ENCODE measurements at places on chromosomes 13 and 19.

- no peak for DNase-seq
Observed at GRCh38 chr13:109870274-109870673, 83.9 kb upstream of the IRS2 start.

DNA sequence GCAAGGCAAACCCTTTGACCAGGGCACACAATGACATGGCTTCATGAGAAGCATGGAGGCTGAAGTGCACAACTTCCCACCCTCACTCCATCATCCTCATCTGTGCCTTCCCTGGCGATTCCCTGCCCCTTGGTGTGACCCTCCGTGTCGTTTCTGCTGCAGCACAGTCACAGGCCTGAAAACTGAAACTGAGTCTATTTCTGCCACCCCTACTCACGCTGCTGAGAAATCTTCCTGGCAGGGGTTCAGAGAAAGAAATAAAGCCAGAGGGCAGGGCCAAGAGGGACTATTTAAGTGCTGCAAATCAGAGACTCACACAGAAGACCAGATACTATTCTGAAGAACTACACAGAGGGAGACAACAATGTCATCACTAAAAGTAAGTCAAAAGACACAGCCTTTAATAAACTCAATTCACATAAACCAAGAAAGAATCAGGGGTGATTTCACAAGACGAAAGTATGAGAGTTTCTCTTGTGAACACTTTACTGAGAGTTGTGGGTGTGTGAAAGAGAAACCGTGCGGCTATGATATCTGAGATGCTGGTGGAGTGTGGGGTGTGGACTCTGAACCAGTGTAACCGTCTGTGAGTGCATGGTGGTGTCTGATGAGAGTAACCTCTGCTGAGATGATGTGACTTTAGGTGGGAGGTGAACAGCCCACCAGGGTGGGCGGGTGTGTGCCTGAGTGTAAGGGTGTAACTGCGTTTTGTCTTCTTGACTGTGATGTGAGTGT is 23.5 kb downstream of the LGALS16 start:
- no peak for DNase-seq

DNA sequence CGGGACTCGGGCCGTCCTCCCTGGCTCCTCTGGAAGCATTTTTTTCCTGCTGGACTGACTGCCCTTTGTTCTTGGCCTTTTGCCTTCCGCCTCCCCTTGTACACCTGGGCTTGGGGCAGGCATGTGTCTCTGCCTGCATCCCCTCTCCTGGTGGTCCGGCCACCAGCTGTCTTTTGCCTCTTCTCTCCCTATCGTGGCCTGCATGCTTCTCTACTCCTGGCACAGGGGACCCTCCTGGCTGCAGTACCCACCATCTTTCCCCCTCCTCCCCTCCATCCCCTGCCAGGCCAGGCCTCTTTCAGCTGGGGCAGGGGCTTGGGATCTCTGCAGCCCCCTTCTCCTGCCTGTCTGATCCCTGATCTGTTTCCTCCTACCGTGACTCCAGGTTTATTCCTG is 12.1 kb downstream of the WTIP start:
- no peak for DNase-seq

GRCh38 chr13:113959198-113959597 is 14.7 kb downstream of the C13orf46 start:
- DNase-seq: no peak

- no peak for DNase-seq
Observed at GRCh38 chr13:92196591-92197256, 798.3 kb downstream of the GPC5 start.
